ENCODE measurements at places on chromosomes 3 and 15.

GRCh38 chr15:50278496-50278895 is 13.0 kb upstream of the HDC start:
- H3K27ac ChIP-seq, result no peak overlapping the region
- no peaks in the 10 kb centered on the region for H3K27me3 ChIP-seq
- DNase-seq, result no peak
- no peaks in the 10 kb centered on the region for H3K4me1 ChIP-seq

DNA sequence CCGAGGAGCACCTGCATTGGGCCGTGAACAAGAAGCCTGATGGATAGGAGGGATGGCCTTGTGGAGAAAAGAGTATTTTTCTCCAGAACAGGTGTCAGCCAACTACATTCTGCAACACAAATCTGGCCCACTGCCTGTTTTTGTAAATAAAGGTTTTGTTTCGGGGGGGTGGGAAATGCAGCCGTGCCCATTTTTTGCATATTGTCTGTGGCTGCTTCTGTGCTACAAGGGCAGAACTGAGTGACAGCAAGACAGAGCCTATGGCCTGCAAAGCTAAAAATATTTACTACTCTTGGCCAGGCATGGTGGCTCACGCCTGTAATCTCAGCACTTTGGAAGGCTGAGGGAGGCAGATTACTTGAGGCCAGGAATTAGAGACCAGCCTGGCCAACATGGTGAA is 95.9 kb upstream of the AKAP13 start:
- H3K27me3 ChIP-seq, result peaks cover 23% of the 10 kb centered on the region
- H3K27ac ChIP-seq, result no peak overlapping the region
- H3K36me3 ChIP-seq, result no peaks in the 10 kb centered on the region
- DNase-seq, result no peak
- H3K4me1 ChIP-seq, result no peaks in the 10 kb centered on the region
- H3K4me3 ChIP-seq, result no peak overlapping the region

DNA sequence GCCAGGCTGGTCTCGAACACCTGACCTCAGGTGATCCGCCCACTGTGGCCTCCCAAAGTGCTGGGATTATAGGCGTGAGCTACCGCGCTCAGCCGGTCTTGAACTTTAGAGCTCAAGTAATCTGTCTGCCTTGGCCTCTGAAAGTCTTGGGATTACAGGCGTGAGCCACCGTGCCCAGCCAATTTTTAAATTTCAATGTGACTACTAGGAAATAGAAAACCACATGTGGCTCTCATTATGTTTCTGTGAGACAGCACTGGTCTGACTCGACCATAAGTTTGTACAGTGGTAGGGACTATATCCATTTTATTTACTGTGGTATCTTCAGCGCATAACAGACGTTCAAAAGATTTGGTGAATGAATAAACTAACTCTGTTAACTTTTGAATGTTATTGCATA is 9.1 kb downstream of the ZFAND6 start:
- peaks cover 13% of the 10 kb centered on the region for H3K36me3 ChIP-seq
- DNase-seq, result no peak
- H3K4me3 ChIP-seq, result no peak overlapping the region
- peaks cover 26% of the 10 kb centered on the region for H3K4me1 ChIP-seq

DNA sequence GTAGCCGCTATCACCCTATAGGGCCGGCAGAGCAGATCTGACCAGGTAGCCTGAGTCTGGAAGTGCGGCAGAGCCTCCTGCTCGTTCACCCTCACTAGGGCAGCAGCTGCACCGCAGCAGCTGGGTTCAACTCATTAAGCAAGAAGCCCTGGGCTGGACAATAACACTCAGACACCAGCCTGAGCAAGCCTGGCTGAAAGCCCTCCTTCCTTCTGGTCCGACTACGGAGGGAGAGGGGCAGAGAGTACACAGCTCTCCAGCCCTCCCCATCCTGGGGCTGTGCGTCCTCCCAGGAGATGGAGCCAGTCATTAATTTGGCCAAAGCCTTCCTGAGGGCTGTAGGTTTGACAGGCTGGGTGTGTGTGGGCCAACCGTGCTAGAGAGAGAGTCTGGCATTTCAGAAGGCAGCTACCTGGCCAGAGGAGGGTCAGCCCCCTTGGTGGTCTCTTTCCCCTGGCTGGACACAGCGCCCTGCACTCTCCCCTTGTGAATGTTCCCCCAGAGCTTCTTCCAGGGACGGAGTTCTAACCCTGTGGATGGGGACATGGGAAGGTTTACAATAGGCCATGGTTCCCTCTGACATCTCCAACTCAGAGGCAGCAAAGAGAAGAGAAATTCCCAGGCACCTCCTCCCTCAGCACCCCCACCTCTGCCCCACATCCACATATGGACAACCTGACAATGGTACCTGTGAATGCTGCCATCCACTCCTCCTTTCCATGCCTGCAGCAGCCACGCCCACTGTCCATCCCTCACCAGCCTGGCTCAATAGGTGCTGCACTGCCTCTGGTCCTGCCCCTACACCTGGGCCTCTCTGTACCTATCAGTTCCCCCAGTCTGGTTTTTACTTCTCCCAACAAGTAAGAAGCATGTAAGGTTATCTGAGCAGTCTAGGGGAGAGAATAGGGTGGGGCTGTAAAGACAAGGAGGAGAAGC is 6.5 kb downstream of the CHRNB4 start:
- peaks cover 57% of the 10 kb centered on the region for H3K36me3 ChIP-seq
- H3K27ac ChIP-seq, result no peak overlapping the region
- DNase-seq, result no peak
- no peak overlapping the region for H3K4me3 ChIP-seq
- peaks cover 25% of the 10 kb centered on the region for H3K27me3 ChIP-seq

GRCh38 chr15:40508216-40508615 is 37.4 kb downstream of the CHST14 start:
- H3K27me3 ChIP-seq, result peaks cover 86% of the 10 kb centered on the region
- no peak for DNase-seq
- no peaks in the 10 kb centered on the region for H3K36me3 ChIP-seq
- peaks cover 24% of the 10 kb centered on the region for H3K4me1 ChIP-seq
- no peak overlapping the region for H3K27ac ChIP-seq

DNA sequence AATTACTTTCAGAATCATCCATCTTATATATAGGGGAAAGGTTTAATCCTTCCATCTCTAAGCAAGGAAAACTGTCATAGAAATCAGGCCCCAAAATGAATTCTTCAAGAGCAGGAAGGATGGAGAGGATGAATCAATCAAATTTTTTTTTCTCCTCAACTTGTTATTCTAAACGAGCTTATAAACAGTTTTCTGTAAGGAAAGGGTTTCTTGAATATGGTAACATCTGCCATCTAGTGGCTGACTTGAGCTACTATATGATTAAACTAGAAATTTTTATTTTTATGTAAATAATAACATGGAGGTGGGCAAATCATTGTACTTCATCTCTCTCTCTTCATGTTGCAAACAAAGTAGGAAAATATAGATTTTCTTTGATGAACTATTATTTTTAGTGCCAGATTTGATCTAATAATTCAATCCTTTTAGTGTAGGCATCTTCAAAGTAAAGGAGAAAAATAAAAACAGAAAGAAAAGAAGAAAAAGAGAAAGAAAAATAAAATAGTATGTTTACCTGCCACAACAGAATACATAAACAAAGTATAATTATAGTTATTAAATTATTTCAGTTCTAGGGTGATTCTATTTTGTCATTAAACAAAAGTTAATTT is 146.6 kb downstream of the SERPINI1 start:
- no peaks in the 10 kb centered on the region for H3K36me3 ChIP-seq
- no peak overlapping the region for H3K4me3 ChIP-seq
- no peak overlapping the region for H3K27ac ChIP-seq
- H3K27me3 ChIP-seq, result no peaks in the 10 kb centered on the region
- no peak for DNase-seq

DNA sequence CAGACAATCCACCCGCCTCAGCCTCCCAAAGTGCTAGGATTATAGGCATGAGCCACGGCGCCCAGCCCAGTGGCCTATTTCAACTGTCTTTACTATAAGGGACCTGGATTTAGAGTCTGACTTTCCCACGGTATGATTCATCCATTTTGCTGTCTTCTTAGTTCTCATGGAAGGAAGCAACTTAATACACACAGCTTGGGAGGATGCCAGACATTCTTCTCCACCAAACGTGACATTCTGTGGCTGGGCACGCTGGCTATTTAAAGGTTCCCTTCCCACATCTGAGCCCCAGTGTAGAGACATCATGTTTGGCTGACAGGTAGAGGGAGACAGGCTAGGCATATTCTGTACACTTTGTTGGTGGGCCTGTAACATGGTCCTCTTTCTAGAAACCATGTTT is 26.2 kb downstream of the FAM43A start:
- peaks cover 12% of the 10 kb centered on the region for H3K4me1 ChIP-seq
- peaks cover 7% of the 10 kb centered on the region for H3K27me3 ChIP-seq
- no peak for DNase-seq
- H3K36me3 ChIP-seq, result no peaks in the 10 kb centered on the region

GRCh38 chr15:69812861-69813261 is 284.9 kb downstream of the TLE3 start:
- peak overlapping the region; percentile 3 for H3K4me3 ChIP-seq
- H3K4me1 ChIP-seq, result peaks cover 39% of the 10 kb centered on the region
- H3K27me3 ChIP-seq, result peaks cover 11% of the 10 kb centered on the region
- H3K36me3 ChIP-seq, result no peaks in the 10 kb centered on the region

- no peak overlapping the region for H3K27ac ChIP-seq
- DNase-seq, result no peak
- H3K36me3 ChIP-seq, result no peaks in the 10 kb centered on the region
- H3K4me1 ChIP-seq, result peaks cover 46% of the 10 kb centered on the region
- H3K27me3 ChIP-seq, result peaks cover 31% of the 10 kb centered on the region
- no peak overlapping the region for H3K4me3 ChIP-seq
Measured at GRCh38 chr3:195034101-195034500, 236.9 kb downstream of the XXYLT1 start.

GRCh38 chr3:156151824-156152428 is 31.5 kb downstream of the KCNAB1 start:
- peaks cover 14% of the 10 kb centered on the region for H3K36me3 ChIP-seq
- no peak overlapping the region for H3K4me3 ChIP-seq
- peak overlapping the region; percentile 68 for H3K27ac ChIP-seq
- H3K4me1 ChIP-seq, result peaks cover 52% of the 10 kb centered on the region

GRCh38 chr3:169272532-169272931 is 391.0 kb downstream of the MECOM start:
- no peak overlapping the region for H3K4me3 ChIP-seq

DNA sequence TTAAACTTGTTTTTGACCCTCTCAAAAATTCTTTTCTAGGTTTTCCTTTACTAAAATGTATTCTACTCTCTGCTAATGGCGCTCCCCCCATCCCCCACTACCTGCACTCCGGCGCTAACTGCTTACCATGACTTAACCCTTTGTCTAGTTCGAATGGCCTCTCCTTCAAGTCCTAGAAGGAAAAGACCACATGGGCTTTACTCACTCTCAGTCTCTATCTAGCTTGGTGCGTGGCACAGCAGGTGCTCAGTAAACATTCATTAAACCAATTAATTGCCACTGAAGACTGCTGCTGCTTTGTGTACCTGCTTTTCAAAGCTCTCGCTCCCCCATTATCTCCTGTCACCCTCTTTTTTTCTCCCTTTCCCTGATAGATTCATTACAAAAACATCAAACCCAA is 457.7 kb upstream of the THRB start:
- no peak overlapping the region for H3K27ac ChIP-seq

GRCh38 chr3:127720985-127721935 is 48.5 kb downstream of the ABTB1 start:
- H3K27me3 ChIP-seq, result peaks cover 11% of the 10 kb centered on the region
- no peak overlapping the region for H3K4me3 ChIP-seq
- no peak for DNase-seq
- H3K27ac ChIP-seq, result no peak overlapping the region

DNA sequence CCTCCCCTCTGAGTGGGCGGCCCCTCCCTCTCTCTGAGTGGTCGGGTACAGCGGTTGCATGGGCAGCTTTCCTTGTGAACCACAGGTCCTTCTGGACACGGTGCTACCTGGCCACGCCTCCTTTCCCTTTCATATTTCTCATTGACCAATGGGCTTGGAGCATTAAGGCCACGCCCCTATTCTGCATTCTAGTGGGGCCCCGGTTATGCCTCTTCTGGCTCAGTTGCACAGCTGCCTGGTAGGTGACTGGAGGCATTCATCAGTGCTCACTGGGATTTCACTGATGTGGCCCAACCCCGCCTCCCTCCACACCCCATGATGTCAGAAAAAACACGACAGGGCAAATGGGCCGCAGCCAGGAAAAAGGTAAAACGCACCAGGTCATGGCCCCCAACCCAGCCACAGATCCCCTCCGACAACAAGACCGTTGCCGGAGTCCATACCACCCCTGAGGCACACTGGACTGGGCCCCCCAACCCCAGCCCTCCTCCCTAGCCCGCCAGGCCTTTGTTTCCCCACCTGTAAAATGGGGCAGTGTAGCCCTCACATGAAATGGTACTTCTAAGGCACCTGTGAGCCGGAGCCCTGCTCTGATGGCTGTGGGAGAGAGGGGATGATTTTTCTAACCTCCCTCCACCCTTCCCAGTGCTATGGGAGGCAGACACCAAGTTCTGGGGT is 26.3 kb downstream of the NGRN start:
- no peaks in the 10 kb centered on the region for H3K36me3 ChIP-seq
- peaks cover 13% of the 10 kb centered on the region for H3K4me1 ChIP-seq
- H3K4me3 ChIP-seq, result no peak overlapping the region
- peaks cover 12% of the 10 kb centered on the region for H3K27me3 ChIP-seq
- H3K27ac ChIP-seq, result no peak overlapping the region
- DNase-seq, result no peak

DNA sequence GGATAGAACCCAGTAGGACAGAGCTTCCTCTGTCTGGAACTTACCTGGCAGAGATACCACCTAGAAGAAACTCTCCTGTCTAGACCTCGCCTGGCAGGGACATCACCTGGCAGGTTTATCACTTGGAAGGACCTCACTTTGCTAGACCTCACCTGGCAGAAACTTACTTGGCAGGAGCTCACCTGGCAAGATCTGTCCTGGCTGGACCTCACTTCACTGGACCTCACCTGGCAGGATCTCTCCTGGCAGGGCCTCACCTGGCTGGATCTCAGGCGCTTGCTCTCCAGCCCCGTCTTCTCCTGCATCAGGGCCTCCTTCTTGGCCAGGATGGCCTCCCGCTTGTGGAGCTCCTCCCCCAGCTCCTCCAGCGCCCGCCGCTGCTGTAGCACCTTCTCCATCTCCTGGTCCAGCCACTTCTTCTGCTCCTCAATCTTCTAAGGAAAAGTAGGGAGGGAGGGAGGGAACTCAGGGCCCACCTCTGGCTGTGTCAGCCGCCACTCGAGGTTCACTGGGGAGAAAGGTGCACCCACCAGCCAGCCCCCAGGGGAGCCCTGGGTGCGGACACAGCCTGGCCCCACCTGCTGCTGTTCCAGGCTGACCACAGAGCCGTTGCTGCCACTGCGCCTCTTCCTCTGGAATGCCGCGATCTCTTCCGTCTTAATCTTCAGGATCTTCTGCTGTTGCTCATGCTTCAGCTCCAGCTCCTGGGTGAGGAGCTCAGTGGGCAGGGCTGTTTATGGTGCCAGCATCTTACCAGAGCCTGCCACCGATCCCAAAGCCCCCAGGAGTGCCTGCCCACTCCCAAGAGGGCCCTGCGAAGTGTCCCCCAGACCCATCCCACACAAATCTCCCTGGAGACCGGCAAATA is 22.5 kb downstream of the KIF7 start:
- H3K4me3 ChIP-seq, result no peak overlapping the region
- peak overlapping the region; percentile 29 for H3K27ac ChIP-seq
- peaks cover 3% of the 10 kb centered on the region for H3K27me3 ChIP-seq
- no peaks in the 10 kb centered on the region for H3K4me1 ChIP-seq

Data from nephron progenitor cell (in vitro differentiated cells).